ENCODE measurements at places on chromosomes 1 and 21.
A peak's percentile ranks its signal among the peaks of the same experiment; 100 is the strongest.

DNA sequence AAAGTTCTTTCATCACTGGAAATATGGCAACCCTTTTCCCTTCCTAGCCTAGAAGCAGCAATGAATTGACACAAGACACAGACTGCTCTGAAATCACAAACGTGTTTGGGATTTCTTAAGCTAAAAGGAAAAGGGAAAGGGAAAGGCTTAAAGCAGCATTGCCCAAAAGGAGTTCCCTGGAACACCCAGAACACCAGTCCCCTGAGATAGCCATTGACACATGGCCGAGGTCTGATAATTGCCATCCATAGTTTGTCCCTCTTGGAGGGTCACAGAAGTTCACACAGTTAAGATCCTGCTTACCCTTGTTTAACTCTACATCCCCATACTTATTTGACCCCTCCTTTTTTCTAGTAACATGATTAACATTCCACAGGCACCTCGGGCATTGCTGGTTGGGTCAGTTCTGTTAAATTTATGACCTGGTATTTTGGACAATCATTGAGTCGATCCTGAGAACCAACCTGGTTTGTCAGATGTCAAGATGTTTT, 72.9 kb downstream of the ZNF281 start:
- DNase-seq: no peak

DNA sequence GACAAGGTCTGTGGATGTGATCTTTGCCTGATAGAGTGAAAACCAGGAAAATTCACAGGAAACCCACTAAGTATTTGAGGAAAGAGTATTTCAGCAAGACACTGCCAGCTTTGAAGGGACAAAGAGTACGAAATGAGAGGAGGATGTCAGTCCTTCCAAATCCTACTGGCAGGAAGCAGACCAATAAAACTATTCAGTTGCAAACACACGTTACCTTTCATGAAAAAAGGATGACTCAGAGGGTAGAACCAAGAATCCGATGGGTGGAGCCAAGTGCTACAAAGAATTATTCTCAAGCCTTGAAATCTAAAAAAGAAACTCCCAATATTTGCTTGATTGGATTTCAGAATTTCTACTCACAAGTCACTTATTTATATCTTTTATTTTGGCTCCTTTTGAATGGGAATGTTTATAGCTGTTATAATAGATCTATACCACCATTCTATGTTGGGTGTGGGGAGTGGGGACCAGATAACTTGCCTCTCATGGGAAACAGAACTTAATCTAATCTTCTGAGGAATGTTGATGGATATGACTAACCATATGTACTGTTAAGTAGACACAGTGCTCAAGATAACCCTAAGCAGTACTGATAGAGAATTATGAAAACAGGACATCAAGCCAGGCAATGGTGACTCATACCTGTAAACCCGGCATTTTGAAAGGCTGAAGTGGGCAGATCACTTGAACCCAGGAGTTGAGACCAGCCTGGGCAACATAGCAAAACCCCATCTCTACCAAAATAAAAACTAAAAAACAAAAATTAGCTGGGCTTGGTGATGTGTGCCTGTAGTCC, 19.3 kb upstream of the HEATR1 start:
- no peak for DNase-seq

DNA sequence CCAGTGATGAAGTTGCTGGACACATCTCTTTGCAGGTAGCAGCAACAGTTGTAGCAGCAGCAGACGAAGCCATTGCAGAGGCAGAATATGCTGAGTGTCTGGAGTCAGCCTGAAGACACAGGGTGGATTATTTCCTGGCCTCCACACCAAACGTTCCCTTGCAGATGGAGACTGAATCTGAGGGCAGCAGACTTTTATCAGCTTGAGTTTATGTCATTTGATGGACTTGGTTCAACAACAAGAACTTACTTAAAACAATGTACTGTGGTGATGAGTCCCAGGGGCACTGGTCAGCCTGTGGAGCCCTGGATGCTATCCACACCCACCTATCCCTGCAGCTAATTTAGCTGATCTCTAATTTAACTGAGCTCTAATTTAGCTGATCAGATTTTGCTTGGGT, 17.1 kb upstream of the MPZL1 start:
- DNase-seq: no peak

- DNase-seq: no peak
Measured at GRCh38 chr1:121587777-121588176, 403.0 kb downstream of the SRGAP2C start.

GRCh38 chr1:62637392-62638105, 40.2 kb downstream of the ANGPTL3 start:
- DNase-seq: no peak

GRCh38 chr1:51282605-51283004, 46.5 kb downstream of the RNF11 start:
- DNase-seq: no peak

DNA sequence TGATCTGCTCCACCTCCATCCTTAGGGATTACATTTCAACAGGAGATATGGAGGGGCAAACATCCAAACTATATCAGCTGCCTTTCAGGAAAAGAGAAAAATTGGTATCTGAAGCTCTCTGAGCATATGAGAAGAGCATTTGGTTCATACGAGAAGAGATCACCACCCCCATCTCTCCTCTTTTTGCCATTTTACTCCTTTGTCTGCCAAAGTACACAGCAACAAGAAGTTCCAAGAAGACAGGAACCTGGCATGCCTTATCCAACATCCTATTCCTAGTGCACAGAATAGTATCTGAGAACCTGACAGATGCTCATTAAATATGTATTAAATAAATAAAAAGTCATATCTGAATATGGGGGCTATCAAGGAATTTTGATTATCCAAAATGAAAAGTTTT, 142.5 kb upstream of the PKN2 start:
- DNase-seq: no peak

DNA sequence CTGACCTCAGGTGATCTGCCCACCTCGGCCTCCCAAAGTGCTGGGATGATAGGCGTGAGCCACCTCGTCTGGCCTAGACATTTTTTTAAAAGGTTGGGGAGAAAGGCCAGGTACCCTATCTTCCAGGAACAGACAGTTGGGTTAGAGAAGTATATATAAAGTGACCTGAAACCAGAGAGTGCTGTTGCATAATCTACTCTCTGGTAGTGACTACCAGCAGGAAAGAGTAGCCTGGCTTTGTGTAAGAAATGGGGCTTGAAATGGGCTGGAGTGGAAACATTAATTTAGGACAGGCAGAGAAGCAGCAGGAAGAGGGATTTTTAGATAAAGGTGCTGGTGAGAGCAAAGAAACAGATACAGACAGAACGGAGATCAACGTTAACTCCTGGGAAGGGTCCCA, 125.8 kb upstream of the HOOK1 start:
- DNase-seq: no peak

DNA sequence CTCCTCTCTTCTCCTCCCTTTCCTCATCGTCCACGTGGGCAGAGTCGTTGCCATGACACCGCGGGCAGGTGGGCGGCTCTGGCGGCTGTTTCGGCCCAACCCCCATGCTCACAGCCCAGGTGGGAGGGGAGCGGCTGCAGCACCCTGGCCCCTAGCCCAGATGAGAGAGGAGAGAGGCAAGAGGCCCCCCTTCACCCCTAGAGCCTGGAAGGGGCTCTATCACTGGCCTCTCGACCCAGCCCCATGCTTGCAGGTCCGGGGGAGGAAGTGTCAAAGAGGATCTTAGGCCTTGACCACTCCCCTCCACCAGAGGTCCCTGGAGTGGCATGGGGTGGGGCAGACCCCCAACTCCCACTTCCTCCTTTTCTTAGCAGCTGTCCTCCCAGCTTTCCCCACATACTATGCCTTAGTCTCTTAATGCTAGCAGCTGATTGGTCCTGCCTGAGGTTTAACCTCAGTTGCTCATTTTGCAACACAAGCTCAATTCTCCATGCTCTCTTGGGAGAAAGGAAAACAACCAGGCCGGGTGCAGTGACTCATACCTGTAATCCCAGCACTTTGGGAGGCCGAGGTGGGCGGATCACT, 10.4 kb downstream of the DLGAP3 start:
- DNase-seq: no peak

- DNase-seq: no peak
Measured at GRCh38 chr1:9922342-9922741, 12.3 kb upstream of the CTNNBIP1 start.

GRCh38 chr1:37930246-37931101, 16.4 kb downstream of the INPP5B start:
- no peak for DNase-seq

DNA sequence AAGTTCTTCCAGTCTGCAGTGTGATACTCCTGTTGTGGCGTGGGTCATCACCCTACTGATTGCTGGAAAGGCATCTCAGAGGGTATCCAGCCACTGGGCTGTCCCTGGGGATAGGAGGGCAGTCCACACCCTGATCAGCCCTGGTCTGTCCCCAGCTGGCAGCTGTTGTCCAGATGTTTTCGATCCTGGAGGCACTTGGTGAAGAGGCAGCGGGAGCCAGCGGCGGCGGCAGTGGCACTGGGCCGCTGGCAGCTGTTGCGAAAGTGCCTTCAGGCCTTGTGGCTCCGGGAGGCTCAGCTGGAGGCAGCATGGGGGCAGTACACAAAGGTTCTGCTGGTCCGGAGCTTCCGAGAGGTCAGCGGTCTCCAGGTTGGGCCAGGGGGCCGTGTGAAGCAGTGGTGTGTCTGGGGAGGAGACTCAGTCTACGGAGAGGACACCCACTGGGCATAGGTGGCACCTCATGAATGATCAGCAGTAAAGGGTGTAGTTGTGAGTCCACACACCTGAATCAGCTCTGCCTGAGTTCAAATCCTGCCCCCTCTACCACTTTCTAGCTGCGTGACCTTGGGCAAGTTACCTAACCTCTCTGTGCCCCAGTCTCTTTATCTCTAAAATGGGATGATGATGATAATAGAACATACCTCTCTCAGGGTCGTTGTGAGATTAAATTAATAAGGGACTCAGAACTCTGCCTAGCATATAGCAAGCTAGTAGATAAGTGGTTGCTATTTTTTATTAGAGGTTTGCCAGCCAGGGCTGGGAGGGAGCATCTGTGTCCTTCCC, 6.1 kb downstream of the C1orf167 start:
- no peak for DNase-seq

DNA sequence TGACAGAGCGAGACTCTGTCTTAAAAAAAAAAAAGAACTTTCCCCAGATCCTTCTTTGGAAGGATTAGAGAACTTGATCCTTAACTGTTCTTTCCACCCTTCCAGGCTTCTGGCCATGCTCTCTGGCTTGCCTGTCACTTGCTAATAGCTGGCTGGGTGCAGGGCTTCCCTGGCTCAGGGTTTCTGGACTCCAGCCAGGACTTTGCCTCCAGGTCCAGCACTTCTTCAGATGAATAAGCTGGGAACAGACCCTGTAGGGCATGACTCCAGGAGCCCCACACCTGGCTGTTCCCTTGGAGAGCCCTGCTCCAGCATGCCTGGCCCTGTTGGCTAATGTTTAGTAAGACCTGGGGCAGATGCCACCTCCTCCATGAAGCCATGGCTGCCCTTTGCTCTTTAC, 3.3 kb upstream of the NT5C1A start:
- DNase-seq: no peak

- DNase-seq: peak; percentile 69
Measured at GRCh38 chr1:6440198-6441126, 15.9 kb downstream of the ESPN start.

DNA sequence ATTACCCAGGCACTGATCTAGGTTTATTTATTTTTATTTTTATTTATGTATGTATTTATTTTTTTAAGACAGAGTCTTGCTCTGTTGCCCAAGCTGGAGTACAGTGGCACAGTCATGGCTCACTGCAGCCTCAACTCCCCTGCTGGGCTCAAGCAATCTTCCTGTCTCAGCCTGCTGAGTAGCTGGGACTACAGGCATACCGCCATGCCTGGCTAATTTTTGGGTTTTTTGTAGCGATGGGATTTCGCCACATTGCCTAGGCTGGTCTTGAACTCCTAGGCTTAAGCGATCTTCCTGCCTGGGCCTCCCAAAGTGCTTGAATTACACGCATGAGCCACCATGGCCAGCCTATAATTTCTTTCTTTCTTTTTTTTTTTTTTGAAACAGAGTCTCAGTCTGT, 9.4 kb downstream of the PHACTR4 start:
- no peak for DNase-seq

DNA sequence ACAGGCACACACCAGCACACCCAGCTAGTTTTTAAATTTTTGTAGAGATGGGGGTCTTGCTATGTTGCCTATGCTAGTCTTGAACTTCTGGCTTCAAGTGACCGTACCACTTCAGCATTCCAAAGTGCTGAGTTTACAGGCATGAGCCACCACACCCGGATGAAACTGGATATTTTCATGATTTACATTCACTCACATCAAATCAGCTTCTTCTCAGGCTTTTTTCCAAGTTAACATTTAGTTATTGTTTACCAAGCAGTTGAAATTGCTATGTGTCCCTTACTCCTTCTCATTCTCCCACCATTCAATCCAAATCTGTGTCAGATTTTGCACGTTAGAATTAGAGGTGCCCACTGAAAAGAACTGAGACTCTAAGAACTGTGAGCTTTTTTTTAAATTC, 18.4 kb downstream of the RIT1 start:
- no peak for DNase-seq

- DNase-seq: no peak
Measured at GRCh38 chr1:21499283-21499950, 9.8 kb upstream of the ALPL start.

GRCh38 chr1:19206947-19207346, 3.1 kb downstream of the UBR4 start:
- no peak for DNase-seq

- DNase-seq: no peak
Measured at GRCh38 chr21:16337266-16337665, 607.5 kb downstream of the USP25 start.

DNA sequence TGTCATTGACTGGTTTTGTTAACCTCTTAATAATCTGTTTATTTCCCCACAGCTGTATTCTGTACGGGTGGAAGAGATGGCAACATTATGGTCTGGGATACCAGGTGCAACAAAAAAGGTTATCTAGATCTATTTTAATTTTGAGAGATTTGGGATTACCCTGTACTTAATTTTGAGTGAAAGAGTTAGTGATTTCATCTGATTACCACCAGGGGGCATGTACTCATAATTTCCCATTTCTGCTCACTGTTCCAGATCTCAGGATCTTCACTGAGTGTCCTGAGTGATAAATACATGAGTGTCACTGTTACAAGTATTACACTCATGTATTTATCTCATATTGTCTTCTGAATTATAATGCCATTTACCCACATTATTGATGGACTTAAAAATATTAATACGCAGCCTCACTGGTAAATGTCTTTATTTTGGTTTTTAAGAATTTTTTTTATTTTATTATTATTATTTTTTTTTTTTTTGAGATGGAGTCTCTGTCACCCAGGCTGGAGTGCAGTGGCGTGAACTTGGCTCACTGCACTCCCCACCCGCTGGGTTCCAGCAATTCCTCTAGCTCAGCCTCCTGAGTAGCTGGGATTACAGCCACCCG, 27.4 kb downstream of the DTL start:
- no peak for DNase-seq

DNA sequence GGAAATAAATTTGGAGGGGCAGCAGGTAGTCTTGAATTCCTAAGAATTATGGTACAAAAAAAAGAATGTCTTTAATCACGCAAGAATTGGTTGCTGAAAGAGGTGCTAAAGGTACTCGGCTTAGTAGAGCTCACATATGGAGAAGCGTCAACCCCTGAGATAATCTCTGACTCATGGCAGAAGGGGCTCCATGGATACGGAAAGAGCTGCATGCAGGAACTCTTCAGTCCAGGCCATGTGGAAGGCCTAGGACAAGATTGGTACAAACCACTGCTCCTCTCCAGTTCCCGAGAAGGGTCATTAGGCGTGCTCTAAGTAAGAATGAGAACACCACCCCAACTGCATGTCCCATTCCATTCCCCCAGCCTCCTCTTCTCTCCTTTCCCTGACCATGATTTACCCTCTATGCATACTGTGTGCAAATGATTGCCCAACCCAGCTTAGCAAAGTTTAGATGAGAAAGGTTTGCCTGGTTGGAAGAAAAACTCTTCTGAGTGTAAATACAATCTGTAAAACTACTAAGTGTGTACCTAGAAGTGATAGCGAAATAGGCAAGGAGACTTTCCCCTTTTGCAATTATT, 10.9 kb downstream of the GJA8 start:
- DNase-seq: no peak

All from stimulated activated CD8-positive, alpha-beta memory T cell treated with anti-CD3 and anti-CD28 coated beads, Interleukin-15, amount 100 ng/mL, for 48 hours (primary cell).